Effector CD4-positive, alpha-beta T cell (primary cell): ENCODE measurements at places on chromosomes 2 and 18.

DNA sequence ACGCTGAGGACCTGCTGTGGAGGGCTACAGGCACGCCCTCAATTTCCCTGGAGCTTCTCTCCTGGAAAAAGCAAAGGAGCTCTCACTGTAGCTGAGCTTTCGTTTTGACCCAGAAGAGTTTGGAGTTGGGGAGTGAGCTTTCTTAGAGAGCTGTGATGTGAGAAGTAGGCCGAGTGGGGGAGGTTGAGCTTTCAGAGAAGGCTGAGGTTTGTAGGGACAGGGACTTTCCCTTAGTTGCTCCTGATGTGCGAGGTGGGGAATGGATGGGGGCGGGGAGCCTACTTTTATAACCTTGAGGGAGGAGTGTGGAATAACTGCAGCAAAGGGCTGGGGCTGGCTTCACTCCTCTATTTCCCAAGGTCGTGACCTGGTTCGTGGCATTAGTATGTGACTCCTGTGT lies 47.1 kb downstream of the ZNF532 start:
- no peak for DNase-seq

DNA sequence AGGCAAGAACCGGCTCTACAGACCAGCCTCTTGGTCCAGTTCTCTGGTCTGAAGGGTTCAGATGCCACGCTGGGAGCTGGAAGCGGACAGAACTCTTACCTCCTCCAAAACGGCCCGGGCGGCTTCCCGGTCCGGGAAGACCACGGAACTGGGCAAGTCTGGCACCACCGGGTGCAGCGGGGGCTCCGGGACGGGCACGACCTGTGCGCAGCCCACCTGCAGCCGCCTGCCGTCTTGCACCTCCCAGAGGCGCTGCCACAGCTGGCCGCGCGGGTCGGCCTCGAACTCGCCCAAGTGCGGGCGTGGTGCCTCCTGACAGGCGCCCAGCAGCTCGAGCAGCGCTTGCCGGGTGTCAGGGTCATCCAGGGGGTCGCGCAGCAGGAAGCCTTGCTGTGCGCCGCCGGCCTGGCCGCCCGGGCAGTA lies 773 bp downstream of the CMPK2 start:
- DNase-seq, result peak; percentile 8

DNA sequence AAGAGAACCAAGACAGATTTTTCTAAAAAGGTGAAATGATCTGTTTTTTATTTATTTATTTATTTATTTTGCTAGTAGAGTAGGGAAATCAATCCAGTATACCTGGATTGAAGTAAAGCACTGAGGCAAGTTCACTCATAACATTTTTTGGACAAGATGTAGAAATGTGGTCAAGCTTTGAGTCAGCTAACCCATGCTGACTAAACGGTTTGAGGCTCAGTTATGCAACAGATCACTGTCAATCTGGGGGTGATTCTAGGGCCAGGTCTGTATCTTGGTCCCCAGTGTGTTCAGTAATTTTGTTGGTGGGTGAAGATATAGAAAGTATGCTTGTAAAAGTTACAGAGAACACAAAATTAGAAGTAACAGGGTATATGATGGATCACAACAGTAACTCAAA lies 60.2 kb downstream of the RMDN2 start:
- DNase-seq, result no peak

GRCh38 chr2:208268156-208268952 lies 2.3 kb downstream of the PIKFYVE start:
- no peak for DNase-seq

DNA sequence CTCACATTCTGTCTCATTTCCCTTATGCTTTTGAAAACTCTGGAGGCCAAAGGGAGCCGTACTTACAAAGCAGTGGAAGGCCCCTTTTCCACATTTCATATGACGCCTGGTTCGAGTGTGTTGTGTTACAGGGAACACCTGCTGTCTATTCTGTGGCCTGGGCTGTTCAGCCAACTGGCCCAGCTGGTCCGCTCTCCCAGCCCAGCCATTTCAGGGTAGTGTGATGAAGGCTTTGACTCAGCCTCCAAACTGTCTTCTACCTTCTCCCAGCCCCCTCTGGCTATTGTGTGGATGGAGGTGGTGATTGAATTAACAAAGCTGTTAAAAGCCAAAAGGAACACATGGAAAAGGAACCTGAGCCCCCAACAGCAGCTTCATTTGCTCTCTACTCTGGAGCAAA lies 233.8 kb downstream of the ICOS start:
- no peak for DNase-seq

DNA sequence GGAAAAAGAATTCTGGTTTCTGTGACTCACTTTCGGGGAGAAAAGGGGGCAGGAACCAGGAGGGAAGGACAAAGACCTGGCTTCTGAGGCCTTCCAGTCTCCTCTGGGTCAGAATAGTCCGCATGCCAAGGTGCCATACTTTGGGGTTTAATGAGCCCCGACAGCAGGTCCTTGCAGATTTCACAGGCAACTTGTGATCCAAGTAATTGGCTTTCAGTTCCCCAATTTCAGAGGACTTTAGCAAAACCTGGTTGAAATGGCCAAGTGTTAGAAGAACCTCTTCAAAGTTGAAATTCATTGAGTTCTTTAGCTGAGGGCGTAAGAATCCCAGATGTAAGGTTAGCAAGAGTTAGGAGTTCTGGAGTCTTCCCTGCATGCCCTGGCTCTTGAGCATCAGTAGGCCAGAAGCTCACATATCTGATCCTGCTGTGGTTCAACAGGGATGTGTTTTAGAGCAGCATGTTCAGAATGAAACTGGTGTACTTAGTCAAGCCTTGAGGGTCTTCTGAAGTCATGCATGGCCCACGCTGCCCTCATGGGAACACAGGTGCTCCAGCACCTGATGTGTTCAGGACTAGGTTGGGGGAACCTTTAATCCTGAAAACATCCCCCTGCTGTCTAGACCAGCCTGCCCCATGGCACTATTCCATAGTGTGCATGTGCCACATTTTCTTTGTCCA lies 143.0 kb downstream of the NUP35 start:
- DNase-seq, result no peak

DNA sequence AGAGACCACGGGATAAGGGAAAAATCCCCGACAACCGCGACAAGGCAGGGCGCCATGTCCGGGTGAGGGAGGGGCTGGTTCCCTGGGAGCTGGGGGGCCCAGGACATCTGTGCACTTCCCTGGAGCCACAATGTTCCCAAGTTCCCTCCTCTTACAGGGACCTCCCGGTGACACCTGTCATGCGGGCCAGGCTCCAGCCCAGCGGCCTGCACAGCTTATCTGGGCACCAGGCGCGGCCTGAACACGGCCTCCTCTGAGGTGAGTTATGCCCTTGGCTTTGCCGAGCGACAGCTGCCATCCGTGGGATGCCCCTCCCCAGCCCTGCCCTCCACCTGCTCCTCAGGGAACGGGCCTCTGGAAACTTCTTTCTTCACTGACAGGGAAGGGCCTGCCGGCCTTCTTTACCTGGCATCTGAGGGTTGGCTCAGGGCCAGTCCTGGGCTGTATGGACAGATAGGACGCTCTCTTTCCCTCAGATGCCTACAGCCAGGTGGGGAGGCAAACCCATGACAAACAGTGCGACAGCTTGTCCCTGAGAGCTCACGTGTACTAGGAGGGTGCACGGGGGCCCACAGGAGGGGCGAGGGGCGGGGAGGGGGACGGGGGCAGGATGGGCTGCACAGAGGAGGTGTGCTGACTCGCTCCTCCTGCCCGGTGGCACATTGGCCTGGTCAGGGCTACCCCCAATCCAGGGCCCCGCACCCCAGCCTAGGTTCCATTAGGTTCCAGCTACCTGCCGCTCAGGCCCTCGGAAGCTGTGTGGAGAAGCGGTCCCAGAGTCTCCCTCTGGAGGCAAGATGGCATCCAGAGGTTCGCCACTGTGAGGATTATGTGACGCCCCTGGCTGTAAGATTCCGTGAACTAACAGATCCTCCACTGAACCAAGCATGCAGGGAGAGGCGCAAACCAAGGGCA lies 34.9 kb upstream of the HPCAL1 start:
- no peak for DNase-seq

- DNase-seq, result no peak
These were observed 17.5 kb downstream of the NCAPH start for GRCh38 chr2:96353032-96353561.

GRCh38 chr18:58694720-58695468 lies 23.6 kb downstream of the MALT1 start:
- DNase-seq, result no peak

- DNase-seq, result no peak
These were observed 411.7 kb downstream of the DSEL start for GRCh38 chr18:67104700-67105284.

- DNase-seq, result no peak
These were observed 7.6 kb upstream of the SPDYA start for GRCh38 chr2:28802975-28803429.

DNA sequence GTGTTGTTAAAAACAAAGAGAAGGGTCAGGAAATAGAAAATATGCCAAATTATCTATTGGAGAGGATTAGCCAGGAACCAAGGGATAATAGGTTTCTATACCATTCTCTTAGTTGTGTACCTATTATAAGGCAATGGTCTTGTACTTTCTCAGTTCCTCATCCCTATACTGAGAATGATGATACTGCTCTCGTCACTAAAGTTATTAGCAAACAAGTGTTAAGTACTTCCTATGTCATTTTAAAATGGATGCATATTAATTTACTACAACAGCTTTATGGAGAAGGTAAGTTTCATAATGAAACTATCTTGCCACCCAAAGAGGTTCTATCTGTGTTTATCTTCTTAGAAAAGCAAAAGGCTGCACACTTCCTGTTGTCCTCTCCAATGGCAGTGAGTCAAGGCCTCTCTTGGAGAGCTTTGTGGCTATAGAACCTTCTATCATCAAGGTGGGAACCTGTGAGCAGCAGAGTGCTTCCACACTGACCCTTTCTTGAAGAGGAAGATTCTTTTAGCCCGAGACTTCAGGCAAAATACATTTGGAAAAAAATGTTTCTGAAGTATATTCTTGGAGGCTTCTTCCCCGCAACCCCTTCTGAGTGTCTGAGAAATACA lies 460.7 kb upstream of the FANCL start:
- no peak for DNase-seq

DNA sequence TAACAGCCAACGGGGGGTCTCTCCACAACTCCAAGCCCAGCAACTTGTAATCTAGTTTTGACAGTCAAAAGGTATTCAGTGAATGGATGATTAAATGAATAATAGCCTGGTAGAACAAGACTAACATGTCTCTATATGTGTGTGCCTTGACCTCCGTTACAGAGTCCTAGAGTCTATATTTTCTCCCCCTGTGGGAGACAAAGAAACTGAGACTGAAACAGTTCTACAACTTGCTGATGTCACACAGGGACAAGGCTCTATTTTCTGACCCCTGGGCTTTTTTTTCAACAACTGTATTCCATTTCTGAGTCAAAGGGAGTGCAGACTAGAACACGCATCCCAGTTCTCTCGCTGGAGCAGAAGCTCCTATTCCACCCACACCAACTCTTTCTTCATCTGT lies 223.6 kb upstream of the AGAP1 start:
- DNase-seq, result no peak

DNA sequence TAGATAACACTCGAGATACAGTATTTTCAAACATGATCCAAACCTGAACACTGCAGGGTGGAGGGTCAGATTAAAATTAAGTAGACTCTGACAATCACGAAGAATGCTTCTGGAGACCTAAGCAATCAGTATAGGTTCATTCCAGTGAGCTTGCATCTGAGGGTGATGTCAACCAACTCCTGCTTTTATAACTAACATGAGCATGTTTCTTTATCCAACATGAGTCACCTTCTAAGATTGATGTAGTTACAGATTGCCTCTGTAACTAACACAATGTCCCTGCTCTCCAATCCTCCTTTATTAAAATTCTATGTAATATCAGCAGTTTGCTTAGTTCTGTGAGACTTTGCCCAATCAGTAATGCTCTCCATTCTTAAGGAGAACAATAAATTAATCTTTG lies 225.7 kb downstream of the ARL6IP6 start:
- DNase-seq, result no peak
